Regular cardiac myocyte (primary cell): ENCODE measurements at places on chromosomes 1 and 21. TPM values are rescaled to one million over a fixed set of nuclear protein-coding genes. Genes with fewer than 3 reads are reported as not detected.

MAST2 gene
- 24.7 and 24.8 TPM in 2 replicates for total RNA-seq

LAX1 gene
- under 0.01 TPM in 1 of 2 replicates, not detected in the other for total RNA-seq

SERTAD4 gene
- 11.8 and 12.1 TPM in 2 replicates for total RNA-seq

TRNAU1AP gene
- 23.8 and 32.1 TPM in 2 replicates for total RNA-seq

PRCC gene
- 6.8 and 14.6 TPM in 2 replicates for total RNA-seq
